Activated naive CD4-positive, alpha-beta T cell (primary cell): ENCODE measurements at places on chromosomes 11 and 22.

GRCh38 chr11:128464878-128465450 is 122.4 kb downstream of the ETS1 start:
- DNase-seq, result no peak

DNA sequence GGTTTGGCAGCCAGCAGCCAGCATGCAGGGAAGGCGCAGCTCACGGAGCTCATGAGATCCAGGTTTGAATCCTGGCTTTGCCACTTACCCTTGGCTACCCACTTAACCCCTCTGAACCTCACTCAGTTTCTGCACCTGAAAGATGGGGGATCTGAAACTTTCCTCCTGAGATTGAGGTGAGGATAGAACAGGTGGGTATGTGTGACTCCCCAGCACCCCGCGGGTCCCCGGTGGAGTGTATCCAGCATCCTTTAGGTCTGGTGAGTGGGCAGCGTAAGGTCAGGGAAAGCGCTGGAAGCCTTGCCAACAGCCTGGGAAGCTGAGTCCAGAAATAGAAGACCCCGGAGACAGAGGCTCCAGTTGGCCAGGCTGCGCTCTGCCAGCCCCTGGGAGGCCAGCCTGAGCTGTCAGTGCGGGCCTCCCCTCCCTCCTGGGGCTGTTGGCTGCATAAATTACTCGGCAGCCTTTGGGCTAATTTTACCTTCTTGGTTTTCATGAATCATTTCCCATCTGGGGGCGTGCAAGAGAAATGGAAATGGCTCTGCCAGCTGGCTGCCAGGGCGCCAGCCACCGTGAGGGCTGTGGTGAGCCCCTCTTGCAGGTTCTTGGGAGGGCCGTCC is 17.6 kb downstream of the PRDM11 start:
- no peak for DNase-seq

DNA sequence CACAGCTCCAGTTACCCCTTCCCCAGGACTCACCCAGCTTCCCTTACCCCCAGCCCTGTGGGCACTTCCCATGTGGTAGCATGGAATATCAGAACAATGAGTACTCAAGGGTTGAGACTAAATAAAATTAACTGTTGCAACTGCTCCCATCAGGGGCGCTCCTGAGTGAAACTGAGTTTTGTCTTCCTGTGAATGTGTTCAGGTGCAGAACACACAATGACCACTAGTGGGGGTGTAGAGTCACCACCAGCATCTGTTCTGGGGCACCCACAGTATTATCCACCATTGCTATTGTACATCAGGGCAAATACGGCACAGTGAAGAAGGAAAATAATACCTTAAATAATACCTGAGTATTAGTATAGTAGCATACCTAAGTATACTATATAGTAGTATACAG is 689.7 kb downstream of the TBC1D22A start:
- no peak for DNase-seq

- DNase-seq, result no peak
Measured at GRCh38 chr11:95406271-95406670, 175.3 kb upstream of the SESN3 start.

DNA sequence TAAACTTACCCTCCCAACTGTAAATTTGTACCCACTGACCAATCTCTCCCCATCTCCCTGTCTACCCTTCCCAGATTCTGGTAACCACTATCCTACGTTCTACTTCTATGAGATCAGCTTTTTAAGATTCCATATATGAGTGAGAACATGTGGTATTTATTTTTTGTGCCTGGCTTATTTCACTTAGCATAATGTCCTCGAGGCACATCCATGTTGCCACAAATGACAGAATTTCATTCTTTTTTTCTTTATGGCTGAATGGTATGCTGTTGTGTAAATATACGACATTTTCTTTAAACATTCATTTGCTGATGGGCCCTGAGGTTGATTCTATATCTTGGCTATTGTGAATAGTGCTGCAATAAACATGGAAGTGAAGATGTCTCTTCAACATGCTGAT is 74.7 kb upstream of the RRM1 start:
- no peak for DNase-seq
